ENCODE measurements at places on chromosomes 3 and 15.

GRCh38 chr3:152196782-152197181, 71.9 kb upstream of the MBNL1 start:
- DNase-seq = no peak

- no peak for DNase-seq
These were observed 156.7 kb upstream of the TSC22D2 start for GRCh38 chr3:150251187-150252062.

DNA sequence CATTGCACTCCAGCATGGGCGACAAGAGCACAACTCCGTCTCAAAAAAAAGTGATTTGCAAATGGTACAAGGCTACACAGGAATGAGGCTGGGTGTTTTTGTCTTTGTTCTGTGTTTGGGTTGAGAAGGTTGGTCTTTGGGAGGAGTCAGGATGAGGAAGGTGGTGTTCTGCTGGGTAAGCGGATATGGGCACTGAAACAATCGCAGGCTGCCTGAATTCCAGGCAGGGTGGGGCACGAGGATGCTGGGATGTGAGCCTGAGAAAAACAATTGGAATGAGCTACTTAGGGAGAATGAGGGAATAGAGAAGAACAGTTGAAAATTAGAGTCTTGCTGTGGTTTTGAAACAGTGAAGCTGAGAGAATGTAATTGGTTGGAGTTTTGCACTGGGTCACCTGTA, 51.6 kb downstream of the ZBTB38 start:
- no peak for DNase-seq

GRCh38 chr3:17588422-17588821, 154.0 kb downstream of the TBC1D5 start:
- no peak for DNase-seq

DNA sequence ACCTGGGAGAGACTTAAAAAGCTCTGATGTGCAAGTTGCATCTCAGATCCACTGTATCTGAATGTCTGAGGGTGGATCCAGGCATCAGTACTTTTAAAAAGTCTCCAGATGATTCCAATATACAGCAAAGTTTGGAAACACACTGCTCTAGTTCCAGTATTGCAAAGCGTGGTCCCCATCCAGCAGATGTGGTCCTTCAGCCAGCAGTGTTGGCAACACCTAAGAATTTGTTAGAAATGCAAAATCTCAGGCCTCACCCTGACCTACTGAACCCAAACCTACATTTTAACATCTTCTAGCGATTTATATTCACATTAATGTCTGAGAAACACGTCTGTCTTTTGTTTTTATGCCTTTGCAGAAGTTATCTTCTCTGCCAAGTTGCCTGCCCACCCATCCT, 32.2 kb upstream of the SGO1 start:
- DNase-seq = no peak

DNA sequence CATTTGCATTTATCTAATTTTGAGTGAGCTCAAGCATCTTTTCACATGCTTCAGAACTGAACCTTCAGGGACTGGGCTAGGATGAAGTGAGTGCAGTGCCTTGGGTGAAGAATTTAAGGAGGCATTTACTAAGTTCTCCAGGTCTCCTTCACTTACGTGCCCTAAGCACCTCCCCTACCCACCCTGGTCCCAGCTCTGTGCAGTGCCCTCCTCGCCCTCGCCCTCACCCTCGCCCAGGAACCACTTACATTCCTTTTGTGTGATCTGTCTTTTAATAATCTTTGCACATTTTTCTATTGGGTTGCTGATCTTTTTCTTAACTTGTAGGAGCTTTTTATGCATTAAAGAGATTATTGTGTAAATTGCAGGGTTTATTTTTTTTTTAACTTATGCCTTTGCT, 322.6 kb downstream of the THSD4 start:
- DNase-seq = no peak

GRCh38 chr15:23518104-23518503, 47.4 kb upstream of the MKRN3 start:
- DNase-seq = no peak

GRCh38 chr3:42225486-42226363, 40.3 kb downstream of the CCK start:
- no peak for DNase-seq

DNA sequence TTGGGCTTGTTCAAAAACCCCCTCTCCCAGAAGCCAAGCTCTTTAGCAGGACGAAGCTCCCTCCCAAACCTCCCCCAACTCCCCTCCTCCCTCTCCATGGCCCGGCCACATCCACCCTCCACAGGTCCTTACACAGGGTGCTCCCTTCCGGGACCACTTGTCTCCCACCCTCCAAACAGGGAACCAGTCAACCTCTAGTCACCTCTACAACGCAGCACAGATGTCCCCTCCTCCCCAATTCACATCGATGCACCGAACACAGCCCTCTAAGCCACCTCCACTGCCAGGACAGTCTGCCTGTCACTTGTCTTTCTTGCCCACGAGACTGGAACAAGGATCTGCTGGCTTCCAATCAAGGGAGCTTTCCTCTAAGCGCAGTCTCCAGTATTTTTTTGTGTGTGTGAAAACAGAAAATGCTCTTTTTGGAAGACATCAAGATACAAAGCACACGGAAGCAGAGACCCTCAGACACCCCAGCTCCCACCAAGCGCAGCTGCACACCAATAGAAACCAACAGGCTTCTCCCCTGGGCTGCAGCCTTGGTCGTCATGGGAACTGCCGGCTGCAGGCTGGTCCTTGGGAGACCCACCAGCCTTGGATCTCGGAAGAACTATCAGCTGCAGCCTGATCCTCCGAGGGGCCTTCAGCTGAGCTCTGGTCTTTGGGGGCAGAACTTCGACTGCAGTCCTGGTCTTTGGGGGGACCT, 26.5 kb downstream of the IQSEC1 start:
- no peak for DNase-seq

DNA sequence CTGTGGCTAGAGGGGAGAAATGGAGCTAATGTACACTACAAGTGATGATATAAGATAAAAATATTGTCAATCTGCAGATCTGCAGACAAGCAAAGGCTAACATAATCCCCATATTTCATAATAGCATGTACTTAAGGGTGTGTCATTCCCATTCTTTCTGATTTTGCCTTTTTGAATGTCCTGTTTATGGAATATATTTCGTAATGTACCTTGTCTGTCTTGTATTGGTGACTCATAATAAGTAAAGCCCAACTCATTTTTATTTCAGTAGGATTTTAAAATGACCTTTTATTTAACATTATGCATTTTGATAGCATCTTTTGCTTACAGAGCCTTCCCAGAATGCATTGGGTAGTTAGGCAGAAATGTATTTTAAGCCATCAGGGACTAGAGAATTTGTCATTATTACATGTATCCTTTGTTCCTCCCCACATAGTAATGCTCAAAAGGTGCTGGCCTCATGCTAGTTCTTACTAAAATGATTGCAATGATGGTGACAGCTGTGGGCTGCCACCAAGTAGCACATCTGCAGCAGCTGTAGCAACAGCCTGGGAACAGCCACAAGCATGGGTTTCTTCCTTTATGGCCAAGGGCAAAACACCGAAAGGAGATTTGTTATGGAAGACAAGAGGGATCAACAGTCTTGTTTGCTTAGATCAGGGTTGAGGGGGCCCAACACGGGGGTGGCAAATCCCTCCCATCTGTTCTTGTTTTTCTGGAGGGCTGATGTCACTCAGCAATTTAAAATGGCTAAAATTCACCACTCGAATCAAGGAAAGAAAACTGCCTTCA, 188.5 kb downstream of the CADPS start:
- no peak for DNase-seq

DNA sequence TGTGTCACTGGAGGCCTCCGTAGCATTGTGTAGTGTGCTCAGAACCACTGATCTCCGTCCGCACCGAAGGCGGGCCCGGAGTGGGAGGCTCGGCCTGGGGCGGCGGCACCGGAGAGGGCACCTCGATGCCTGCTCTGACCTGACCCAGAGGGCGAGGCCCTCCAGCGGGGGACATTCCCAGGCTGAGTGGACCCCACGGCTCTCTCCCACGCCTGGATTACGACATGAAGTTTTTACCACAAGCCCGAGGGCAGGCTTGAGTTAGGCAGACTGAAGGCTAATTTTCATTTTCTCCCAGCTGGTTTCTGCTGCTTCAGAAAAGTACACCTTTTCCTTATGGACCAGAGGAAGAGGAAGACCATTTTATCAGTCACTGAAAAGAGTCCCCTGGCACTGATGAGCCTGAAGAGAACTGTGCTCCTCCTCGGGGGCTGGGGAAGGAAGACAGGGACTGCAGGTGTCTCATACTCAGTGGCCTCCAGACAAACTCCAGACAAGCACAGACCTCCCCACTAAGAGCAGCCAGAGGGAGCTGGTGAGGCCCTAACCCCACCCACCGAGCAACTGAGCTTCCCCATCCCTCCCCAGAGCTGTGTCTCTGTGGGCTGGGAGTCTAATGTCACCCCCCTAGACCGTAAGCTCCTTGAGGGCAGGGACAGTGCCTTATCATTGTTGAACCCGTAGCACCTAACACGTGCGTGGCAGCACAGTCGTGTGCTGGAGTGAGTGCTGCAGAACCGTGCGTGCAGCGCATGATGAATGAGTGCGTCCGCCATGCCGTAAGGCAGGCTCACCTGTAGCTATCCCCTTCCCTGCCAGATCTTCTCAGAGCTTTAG, 74.5 kb upstream of the BLM start:
- no peak for DNase-seq

- DNase-seq = no peak
These were observed 25.5 kb downstream of the SIN3A start for GRCh38 chr15:75425966-75426500.

GRCh38 chr3:105799286-105799685, 69.5 kb downstream of the CBLB start:
- no peak for DNase-seq

DNA sequence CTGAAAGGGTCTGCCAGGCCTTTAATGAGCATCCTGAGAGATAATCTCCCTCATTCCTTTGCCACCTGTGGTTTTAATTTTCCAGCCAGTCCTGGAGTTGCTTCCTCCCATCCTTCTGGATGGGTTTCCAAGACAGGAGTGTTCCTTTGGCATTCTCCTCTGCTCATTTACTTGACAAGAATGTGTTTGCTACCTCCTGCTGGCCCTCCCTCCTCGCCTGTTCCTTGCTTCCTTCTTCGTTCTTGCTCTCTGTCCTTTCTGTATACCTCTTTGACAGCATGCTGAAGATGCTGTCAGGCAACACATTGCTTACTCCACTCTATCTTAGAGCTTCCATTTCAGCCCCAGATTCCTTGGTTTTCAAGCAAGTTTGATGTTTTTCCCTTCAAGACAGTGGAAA, 46.0 kb downstream of the ERC2 start:
- no peak for DNase-seq

- no peak for DNase-seq
These were observed 23.0 kb downstream of the HSPBAP1 start for GRCh38 chr3:122770521-122771202.

DNA sequence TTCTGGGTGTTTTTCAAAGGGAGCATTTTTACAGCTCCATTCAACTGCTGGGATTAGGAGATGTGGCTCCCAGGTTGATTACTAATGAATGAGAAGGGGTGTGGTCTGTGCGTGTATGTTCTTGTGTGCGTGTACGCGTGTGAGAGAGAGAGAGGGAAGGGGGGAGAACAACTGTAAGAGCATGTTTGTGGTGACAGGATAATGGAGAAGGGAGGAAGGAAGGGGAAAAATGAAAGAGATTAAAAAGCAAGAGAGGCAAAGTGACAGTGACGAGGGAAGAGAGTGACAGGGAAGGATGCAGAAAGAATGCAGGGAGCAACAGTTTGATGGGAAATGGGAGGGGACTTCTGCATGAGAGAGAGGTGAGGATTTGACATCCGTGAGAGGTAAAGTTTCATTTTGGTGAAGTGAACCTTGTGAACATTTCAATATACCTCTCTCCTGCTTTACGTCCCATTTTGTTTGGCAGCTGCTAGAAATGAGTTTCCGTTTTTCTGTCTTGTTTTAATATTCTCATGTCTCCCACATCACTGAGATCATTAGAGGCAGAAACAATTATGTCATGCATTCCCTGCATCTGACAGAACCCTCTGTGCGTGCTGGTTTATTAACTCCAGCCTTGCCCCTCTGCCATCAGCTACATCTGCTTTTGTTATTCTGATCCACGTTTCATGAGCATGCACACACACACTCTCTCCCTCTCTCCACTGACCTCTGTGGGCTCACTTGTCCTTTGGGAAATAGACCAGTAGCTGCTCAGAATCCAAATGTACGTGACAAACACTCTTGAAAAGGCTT, 161.6 kb downstream of the GAP43 start:
- no peak for DNase-seq

DNA sequence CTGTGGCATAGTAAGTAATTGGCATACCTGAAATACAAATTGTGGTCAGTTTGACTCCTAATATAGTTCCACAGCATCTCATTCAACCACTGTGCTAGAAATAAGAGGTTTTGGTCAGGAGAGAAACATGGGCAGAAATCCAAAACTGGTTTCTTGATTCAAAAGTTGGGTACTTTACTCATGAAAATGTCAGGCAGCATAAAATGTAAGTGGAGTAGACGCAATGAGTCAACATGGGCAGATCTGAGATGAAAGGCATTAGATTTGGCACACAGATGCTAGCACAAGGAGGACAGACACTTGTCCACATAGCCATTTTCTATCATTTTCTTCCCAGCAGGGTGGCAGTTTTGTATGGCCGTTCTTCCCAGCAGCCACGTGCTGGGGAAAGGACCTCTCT, 255.8 kb upstream of the CDIN1 start:
- no peak for DNase-seq

DNA sequence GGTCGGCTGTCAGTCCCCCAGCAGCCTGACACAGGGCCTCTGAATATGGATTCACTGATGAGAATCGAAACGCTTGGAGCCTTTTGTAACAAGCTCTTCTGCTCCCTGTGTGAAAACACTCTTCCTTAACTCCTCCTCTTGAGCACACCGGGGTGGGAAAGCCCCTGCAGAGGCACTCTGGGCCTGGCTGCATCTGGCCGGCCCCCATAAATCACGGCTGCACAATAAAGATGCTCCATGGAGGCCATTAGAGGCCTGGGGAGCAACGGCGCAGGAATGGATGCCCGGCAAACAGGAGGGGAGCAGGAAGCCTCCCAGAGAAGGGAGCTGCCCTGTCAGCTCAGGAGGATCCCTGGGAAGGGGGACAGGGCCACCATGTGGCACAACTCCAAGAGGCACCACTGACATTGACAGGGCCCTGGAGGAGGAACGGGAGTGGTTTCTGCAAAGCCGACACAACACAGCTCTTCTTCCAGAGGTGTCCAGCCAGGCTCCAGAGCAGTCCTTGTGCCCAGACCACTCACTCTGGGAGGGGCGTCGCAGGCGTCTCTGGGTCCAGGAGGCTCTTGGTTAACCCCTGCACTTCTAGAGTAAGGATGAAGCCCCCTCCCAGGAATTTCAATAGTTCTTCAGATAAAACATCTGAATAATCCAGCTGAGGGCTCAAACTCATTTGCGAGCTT, 509.3 kb upstream of the PPP2R3A start:
- no peak for DNase-seq
